ENCODE measurements at places on chromosomes 4 and X. TPM values are rescaled to one million over a fixed set of nuclear protein-coding genes. Genes with fewer than 3 reads are reported as not detected.

- peak; percentile 85 for DNase-seq
These were observed 426 bp upstream of the XIAP start for GRCh38 chrX:123859409-123859845.

The TREX2 gene
- 0.19 TPM for total RNA-seq

The MXRA5 gene
- total RNA-seq = 1.3 TPM

DNA sequence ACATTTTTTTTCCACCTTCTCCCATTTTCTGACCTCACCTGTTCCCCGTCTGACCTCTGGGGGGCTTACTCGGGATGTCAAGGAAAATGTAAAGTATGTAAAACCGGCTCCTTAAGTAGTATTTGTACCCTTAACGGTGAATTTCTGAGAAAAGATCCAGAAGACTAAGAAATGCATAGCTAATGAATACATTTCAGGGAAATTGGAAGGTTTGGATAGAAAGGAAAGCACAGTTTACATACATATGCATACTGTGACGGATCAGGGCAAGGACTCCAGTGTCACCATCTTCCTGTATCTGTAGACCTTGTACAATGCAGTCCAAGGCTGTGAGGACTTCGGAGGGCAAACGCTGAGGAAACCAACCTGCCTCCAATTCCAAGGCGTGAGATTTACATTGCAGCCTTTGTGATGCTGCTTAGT lies 2185.9 kb upstream of the TENM3 start:
- no peak for DNase-seq

Measured in Right ventricle myocardium superior (tissue), 1 donor.